H1 (cell line): ENCODE measurements at places on chromosomes 5 and 9.

GRCh38 chr5:97714424-97714823, 531.4 kb upstream of the RIOK2 start:
- DNase-seq = no peak

DNA sequence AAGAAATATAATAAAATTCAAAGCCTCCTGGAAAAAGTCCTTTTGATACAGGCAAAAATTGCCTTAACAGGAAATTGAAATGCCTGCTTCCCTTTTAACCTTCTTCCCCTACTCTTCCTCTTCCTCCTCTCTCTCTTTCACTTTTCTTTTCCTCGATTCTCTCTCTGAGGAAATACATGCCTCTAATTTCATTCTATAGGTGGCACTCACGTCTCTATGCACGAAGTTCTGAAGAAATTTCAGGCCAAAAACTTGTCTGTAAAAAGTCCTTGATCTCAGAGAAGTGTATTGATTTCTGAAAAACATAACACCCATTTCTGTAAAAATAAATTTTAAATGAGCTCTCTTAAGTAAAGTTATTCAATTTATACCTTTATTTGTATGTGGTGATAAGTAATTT, 371.7 kb upstream of the IRX4 start:
- DNase-seq = no peak

DNA sequence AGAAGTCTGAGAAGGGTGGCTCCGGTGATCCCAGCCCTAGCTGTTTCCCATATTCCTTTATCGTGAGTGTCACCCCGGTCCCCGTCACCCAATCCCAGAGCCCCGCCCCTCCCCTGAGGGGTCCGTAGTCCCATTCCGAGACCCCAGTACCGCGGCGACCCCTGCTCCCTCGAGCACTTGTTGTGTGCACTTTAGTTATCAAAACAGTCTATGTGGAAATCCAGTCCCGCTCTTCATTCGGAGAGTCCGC, 223 bp downstream of the LRSAM1 start:
- no peak for DNase-seq

- DNase-seq = no peak
Measured at GRCh38 chr9:6068983-6069382, 53.6 kb upstream of the RANBP6 start.

DNA sequence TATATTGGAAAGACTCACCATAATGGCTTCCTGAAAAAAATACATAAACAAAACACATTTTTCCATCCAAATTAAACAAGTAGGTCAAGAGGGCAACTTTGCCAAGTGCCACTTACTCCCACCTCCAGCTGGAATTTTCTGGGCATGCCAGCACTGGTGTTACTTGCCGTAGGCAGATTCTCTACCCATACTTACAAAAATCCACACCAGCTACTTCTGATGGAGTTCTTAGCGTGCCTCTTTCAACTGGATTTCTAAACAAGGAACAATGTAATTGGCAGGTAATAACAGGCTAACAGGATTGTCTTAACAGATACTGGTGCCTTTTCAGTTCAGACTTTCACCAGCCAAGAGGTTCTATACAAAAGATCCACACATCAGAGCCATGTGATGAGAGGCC, 301.4 kb downstream of the MLLT3 start:
- no peak for DNase-seq

DNA sequence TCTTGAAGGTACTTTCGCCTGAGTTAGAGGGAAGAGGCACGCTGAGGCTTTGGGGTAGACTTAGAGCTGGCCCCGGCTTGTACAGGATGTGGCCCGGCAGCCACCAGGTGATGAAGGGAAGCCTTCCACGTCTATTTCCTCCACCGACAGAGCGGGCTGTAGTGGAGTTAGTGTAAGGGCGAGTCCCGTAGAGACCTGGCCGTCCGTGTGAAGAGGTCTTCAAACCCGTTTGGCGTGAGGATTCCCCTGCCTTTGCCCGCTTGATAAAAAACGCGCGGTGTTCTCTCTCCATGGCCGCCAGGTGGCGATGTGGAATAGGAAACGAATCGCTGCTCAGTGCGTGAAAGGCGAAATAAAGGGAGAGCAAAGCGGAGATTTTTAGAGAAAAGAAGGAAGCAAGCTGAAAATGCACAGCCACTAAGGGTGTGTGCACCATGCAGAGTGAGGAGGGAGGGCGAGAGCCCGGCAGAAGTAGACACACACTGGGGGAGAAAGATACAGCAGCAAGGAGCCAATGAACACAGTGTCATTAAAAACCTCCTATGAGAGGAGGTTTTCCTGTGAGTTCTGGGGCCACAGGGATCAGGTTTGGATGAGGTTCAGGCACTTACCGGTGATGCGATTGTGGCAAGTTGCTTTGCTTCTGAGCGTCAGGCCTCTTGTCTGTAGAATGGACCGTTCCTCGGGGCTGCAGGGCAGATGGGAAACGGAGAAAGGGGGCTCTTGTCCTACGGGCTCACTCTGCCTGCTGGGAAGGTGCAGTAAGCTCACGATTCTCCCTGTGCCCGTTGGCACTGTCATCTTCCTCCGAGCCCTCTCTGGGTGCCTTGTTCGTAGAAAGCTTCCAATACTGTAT, 34.2 kb downstream of the STC2 start:
- peak; percentile 91 for DNase-seq

DNA sequence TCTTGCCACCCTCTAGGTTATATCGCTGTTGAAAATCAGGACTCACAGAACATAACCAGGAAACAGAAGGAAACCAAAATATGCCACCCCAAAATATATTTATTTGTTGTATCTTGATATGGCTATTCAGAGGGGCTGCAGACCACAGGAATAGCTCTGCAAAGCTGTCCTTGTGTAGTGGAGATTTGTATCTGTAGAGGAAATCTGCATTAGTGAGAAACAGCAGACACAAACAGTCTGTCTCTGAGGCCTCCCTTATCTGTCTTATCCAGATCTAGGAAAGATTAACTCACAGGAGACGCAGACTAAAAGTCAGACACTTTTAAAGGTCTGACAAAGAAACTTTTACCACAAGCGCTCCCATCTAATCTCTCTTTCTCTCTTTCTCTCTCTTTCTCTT, 54.1 kb upstream of the CEMIP2 start:
- DNase-seq = no peak

DNA sequence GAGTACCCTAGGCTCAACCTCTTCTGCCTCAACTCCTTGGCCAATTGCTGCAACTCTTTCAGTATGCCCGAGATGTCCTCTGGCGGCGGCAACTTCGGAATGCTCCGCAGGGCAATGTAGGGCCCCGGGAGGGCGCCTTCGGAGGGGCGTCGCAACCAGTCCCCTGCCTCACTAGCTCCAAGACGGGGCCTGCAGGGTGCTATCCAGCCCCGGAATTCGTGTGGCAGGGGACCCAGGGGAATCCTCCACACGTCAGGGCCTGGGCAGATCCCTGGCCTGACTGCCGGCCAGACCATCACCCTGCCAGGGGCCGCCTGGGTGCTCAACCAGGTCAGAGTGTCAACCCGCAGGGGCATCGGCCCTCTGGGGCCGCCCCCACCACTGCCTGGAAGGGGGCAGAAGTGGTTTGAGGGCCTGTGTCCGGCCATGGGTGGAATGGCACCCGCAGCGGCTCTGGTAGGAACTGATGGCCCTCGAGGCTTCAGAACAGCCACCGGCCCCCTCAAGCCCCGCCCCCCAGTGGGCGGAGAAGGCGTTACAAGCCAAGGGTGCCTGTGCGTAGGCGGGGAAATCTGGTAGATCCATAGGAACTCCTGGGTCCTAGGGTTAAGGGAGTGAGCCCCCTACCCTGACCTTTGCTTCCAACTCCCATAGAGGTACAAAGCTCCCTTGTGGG, at the start of gene POU5F2:
TSS of gene POU5F2 (minus strand) at position 465 of the 676 bp plus-strand sequence. CDS start at position 428, 37 bp downstream.
- DNase-seq = peak; percentile 83

GRCh38 chr5:95565280-95565920, 10.5 kb downstream of the ARSK start:
- no peak for DNase-seq

DNA sequence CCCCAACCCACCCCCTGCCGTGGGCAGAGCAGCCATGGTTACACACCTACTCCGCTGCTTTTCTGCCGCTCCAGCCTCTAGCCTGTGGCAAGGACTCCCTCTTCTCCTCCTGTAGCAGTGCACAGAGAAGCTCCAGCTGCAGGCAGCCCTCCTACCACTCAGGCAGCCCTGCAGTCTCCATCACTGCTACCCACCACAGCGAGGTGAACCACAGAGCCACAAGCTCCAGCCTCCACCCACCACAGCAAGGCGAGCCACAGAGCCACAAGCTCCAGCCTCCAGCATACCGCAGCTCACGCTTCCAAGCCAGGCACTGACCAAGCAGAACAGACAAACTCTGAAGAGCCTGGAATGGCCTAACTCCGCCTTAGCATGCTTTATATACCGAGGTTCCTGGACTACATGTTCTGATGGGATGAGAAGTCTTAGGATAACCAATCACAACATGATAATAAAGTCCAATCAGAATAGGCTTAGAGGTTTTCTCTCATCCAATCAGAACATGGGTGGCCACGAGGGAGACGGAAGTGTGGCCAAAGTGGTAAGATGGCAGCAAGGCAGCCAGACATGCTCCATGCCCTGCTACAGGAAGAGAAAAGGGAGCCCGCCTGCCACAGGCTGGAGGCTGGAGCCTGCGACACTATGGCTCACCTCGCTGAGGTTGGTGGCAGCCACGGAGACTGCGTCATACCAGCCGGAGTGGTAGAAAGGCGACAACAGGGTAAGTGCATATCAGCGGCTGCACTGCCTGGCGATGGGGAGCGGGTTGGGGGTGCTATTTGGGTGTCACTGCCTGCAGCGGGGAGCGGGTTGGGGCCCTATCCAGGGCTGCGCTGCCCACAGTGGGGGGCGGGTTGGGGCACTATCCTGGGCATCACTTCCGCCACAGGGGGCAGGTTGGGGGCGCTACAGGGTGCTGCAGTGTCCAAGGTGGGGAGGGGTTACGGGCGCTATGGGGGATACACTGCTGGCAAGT, 75.8 kb upstream of the PCAT7 start:
- DNase-seq = no peak

- DNase-seq = no peak
Measured at GRCh38 chr9:105318729-105319191, 74.3 kb downstream of the SLC44A1 start.

DNA sequence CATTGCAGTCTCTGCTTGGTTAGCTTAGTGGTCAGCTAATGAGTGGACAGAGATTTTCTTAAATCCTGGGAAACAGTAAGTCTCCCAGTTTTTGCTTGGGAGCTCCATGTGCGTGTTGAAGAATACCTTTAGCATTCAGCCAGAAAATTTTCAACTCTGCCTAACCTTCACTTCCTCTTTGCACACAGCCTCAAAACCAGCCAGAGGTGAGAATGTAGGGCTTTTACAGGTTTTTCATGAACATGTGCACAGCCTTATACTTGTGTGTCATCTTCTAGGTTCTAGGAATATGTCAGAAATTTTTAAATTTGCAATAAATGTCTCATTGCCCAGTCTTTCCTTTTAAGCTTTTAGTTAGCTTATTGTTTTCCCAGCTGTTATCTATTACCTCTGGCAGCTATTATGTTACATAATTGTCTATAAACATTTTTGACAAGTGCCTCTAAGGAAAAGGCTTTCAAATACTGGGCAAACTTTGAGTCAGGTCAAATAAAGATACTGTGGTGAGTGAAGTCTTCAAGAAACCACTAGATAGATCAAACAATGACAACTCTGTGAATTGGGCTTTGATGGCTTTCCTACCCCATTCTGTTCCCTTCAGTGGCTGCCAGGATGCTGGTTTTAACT, 12.7 kb downstream of the ADGRV1 start:
- no peak for DNase-seq

GRCh38 chr5:114223866-114224265, 138.0 kb upstream of the KCNN2 start:
- DNase-seq = no peak

DNA sequence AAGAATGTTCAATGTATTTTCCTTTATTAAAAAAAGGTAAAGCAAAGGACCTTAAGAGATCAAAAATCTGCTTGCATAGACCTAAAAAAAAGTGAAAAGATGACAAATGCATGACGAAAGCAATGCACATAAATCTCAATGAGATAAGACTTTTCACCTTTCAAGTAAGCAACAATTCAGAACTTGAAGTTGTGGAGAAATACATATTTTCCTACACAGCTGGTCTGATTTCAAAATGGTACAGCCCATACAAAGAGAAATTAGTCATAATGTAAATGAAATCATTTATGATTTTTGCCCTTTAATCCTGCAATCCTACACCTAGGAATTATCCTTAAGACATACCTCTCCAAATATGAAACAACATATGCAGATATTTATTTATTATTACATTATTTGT, 568.0 kb downstream of the ANXA1 start:
- DNase-seq = no peak

GRCh38 chr5:166562246-166562645, 1729.2 kb upstream of the WWC1 start:
- no peak for DNase-seq

- DNase-seq = peak; percentile 72
Measured at GRCh38 chr9:98168941-98169488, 23.4 kb downstream of the CORO2A start.

DNA sequence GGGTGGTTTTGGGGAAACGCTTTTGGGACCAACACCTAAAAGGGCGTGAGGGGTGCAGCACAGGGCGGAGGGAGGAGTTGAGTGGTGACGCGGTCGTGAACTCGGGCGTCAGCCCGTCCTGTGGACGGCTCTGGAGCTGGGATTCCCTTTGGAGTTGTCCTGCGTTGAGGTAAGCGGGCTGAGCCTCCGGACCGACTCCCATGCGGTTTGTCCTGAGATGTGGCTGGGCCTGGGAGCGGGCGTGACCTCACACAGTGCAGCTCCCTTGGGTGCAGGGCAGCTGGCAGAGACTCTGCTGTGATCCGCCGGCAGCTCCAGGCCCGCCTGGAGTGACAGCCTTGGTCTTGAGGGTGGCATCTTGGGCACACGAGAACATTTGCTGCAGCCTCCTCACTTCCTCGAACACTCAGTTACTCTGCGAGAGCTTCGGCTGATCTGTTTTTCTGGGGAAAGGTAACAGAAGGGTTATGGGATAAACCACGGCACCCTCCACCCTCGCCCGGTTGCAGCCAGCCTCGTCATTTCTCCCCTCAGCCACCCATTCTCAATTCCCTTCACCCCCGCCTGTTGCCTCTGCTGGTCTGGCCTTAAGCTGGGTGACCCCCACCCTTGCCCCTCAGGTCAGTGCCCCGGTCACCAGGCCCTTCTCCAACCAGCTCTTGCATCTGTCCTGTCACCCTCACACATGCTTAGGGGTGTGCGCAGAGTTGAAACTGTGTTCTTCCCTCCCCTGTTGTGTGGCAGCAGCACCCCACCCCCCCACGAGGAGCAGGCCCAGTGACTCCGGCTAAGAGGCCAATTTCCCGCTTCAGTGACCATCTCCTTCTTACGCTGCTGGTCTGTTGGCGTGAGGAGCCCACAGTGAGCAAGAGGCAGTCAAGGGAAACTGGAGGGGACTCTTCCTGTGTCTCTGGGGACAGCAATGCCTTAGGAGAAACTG, 94.2 kb upstream of the COL5A1 start:
- no peak for DNase-seq
